Fibroblast of skin of left quadriceps (primary cell): ENCODE measurements at places on chromosomes 13 and 19.

DNA sequence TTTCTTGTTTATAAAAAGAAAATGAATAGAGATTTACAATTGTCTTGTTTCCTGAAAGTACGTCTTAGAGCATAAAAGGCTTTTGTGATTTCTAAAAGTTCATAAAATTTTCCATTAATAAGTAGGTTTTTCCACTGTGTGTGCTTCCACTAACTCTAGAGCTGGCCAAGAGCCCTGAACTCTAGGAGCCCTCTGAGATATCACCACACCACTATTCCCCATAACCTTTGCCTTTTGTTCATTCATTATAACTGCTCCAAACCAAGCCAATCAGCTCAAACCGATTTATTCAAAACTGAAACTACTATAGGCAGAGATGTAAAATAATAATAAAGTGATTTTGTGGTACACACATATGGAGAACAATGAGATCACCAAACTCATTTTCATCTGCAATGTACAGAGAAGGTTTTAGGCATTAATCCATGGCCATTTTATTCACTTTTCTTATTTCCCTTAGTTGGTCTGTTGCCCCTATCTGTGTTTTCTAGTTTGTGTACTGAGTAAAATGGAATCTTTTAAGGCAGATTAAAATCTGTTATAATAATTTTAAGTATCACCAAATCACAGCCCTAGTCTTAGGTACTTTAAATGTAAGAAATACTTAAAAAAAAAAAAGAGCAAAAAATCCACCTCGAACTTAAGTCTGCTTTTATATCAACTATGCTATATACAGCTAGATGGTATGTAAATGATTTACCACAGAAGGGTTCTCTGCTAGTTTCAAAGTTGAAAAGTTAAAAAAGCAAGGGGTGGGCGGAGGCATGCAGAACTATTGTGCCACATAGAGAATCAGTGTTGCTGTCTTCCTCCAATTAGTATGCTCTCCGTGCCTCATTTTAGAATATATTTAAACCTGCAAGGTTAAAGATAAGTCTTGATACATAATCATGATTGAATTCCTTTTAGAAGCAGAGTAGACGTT lies 311.3 kb downstream of the KLF12 start:
- no peak for DNase-seq

GRCh38 chr13:29573190-29573589 lies 22.3 kb downstream of the SLC7A1 start:
- no peak for DNase-seq

DNA sequence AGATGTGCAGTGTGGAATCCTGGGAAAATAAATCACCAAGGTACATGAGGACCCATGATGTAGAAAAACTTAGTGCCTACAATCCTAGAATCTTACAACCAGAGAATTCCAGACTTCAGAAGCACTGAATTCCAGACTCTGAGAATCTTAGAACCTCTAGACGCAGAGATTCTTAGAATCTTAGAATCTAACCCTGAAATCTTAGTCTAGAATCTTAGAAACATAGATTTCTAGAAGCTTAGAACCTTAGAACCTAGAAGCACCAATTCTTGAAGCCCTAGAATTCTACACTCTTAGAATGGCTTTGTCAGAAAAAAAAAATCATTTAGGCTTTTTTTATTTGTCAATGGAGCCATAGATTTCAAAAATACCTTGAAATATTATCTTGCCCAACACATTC lies 6.0 kb downstream of the CEACAM16 start:
- DNase-seq = no peak

GRCh38 chr13:49214917-49215376 lies 5.2 kb upstream of the MLNR start:
- no peak for DNase-seq

GRCh38 chr13:75023609-75024008 lies 458.4 kb downstream of the TBC1D4 start:
- DNase-seq = no peak

DNA sequence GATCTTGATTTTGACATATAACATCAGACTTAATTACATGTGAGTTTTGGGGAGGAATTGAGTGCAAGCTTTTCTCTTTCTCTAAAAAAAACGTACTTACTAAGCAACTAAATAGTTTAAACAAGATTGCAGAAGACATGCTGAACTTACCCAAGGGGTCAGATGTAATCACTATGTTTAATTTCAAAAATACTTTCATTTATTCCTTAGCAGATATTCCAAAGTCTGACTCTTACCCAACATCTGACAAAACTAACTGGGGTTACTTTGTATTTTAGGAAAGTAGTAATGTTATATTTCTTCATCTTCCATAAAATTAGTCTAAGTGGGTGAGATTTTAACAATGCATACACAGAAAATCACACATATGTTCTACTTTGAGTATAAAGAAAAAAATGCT lies 270.2 kb downstream of the DNAJC15 start:
- no peak for DNase-seq

GRCh38 chr19:55940306-55940705 lies 7.3 kb upstream of the NLRP8 start:
- DNase-seq = no peak

- no peak for DNase-seq
Measured at GRCh38 chr13:112144616-112145550, 77.9 kb downstream of the SOX1 start.
